ENCODE measurements at places on chromosomes 16 and 17. TPM values are rescaled to one million over a fixed set of nuclear protein-coding genes. Genes with fewer than 3 reads are reported as not detected.

DNA sequence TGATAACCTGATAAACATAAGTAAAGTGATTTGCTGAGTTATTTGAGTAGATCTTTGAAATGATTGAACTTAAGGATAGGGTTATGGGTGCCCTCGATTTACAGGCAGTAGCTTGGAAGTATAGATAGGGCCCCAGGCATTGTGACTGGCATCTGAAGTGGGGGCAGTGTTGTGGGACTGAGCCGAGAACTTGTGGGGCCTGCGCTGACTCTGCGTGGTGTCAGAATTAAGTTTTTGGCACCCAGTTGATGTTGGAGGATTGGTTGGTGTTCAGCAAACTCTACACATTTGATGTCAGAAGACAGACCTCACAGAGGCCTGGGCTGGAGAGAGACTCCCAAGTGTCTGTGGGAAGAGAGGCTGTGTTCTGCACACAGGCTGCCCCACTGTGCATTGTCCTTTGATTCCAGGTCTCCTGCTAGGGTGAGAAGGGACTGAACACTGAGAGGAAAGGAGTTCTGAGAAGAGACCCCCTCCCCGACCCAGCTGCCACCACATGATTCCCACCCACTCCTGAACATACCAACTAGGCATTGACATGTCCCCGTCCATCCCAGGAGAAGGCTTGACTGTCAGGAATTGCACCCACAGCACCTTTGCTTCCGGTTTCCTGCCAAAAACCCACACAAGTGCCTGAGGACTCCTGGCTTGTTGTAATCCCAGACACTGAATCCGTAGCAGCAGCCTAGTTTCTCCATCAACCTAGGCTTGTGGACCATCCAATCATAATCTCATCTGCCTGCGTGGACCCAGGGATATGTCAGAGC, 4.5 kb downstream of the ZNF267 start:
- DNase-seq, result no peak

DNA sequence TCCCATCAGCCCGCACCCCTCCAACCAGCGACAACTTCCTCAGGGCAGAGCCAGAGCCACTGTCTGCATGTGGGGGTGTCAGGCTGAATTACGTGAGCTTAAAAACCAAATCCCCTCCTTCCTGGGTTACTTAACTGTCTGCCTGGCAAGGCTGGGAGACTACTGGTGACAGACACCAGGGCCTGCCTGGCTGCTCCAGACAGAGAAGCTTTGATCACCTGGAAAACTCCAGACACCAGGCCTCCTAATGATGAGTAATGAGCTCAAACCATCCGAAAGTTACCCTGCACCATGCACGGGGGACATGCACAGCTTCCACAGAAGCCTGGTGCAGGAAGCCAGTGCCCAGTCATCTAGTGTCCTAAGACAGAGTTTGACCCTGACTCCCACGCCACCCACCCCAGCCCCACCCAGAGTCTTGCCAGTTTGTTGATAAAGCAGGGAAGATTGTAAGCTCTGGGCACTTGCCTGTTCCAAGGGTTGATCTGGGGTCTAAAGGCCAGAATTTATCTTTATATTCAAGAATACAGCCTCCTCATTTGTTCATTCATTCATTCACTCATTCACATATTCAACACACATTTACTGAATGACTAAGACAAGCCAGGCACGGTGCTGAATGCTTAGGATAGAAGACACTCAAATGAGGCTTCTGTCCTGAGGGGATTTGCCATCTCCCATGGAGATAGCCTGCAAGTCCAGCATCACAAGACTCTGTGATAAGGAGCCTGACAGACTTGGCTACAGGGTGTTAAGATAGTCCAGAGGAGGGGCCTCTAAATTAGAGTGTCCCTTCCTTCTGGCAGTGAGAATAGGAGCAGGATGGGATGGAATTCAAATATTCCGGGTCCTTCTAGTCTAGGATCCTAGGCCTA, 7.2 kb upstream of the CCDC182 start:
- DNase-seq, result no peak

DNA sequence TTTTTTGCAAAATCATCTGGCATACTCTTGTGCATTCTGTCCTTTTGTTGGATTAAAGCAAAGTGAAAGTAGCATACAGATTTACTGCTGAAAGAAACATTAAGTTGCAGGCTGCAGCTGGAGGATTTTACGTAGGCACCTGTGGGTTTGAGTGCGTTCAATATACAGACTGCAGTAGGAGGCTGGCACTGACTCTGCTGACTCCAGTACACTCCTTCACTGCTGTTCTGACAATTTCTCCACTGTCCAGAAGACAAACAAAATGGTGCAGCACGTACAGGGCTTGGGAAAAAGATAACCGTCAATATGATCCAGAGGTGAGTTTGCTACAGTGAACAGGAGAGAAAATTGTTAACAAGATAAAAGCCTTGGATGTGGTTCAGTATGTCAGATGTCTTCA, 73.3 kb downstream of the TANC2 start:
- DNase-seq, result no peak

- no peak for DNase-seq
Observed at GRCh38 chr17:9192010-9192409, 170.7 kb downstream of the NTN1 start.

Gene ABCA3
- 36.3 TPM for total RNA-seq

Gene SIRT7
- 8.6 TPM for total RNA-seq

Gene CMTM1
- total RNA-seq, result 4.1 TPM
